ENCODE measurements at places on chromosomes 2 and 18. TPM values are rescaled to one million over a fixed set of nuclear protein-coding genes. Genes with fewer than 3 reads are reported as not detected.

GRCh38 chr18:62044490-62045000 is 142.3 kb downstream of the PIGN start:
- no peaks in the 10 kb centered on the region for H3K27me3 ChIP-seq
- no peaks in the 10 kb centered on the region for H3K4me1 ChIP-seq
- H3K27ac ChIP-seq: no peak overlapping the region
- no peaks in the 10 kb centered on the region for H3K36me3 ChIP-seq
- DNase-seq: no peak

DNA sequence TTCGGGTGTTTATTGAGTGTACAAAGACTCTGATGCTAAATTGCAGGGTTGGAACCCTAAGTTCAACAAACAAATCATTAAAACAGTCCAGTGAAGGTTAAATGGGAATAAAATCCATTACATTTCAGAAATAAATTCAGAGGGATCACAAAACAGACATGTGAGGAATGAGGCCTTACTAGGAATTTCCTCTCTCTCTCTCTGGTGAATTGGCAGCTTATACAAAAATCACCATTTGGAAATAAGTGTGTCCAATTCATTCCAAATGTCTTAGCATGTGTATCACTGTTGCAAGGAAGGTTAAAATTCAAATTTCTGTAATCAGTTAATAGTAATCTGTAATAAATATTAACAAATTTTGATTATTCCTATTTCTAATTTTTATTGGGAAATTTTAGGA is 228.6 kb upstream of the PXDN start:
- no peaks in the 10 kb centered on the region for H3K27me3 ChIP-seq
- H3K27ac ChIP-seq: no peak overlapping the region
- no peak for DNase-seq
- no peak overlapping the region for H3K4me3 ChIP-seq
- H3K36me3 ChIP-seq: no peaks in the 10 kb centered on the region

DNA sequence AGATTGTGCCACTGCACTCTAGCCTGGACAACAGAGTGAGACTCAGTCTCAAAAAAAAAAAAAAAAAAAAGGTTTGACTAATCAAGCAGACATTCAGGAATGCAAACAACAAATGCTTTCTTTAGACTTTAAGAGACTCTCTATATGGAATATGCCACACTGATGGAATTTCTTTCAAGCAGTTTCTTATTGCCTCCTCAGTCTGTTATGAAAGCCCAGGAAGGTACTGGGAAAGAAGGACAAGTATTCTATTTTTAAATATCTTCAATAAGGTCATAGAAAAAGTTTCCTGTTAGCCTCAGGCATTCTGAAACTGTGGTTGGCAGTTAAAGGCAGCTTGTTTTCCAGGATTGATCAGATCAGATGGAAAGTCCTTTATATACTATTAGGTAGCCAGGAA is 241.6 kb downstream of the PIK3C3 start:
- H3K4me3 ChIP-seq: no peak overlapping the region
- DNase-seq: no peak
- H3K27me3 ChIP-seq: no peaks in the 10 kb centered on the region
- H3K4me1 ChIP-seq: no peaks in the 10 kb centered on the region
- H3K27ac ChIP-seq: no peak overlapping the region

DNA sequence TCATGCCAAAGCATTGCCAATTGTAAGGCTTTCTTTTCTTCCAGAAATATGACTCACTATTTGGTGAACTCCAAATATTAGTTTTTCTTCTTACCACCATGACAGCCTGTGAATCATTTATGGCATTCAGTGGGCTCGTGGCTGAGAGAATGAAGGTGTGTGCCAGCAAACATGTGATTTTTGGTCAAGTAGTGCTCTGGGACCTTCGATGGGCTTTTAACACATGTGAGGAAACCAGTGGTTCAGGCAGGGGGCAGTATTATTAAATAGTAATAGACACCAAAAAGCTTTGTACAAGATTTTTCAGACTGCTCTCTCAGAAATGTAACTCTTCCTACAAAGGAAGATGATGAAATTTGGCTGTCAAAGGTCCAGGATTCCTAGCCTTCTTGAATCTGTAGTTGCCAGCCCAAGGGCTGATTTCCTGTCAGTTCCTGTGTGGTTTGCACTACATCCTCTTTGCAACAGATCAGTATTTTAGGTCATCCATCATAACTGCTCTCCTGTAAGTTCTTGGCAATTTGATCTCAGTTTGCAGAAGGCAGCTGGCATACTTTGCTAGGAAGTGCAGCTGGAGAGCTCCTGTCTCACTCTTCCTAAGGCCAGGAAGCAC is 64.3 kb downstream of the BABAM2 start:
- no peaks in the 10 kb centered on the region for H3K36me3 ChIP-seq
- no peaks in the 10 kb centered on the region for H3K4me1 ChIP-seq
- H3K27ac ChIP-seq: no peak overlapping the region
- no peaks in the 10 kb centered on the region for H3K27me3 ChIP-seq
- no peak overlapping the region for H3K4me3 ChIP-seq
- no peak for DNase-seq

DNA sequence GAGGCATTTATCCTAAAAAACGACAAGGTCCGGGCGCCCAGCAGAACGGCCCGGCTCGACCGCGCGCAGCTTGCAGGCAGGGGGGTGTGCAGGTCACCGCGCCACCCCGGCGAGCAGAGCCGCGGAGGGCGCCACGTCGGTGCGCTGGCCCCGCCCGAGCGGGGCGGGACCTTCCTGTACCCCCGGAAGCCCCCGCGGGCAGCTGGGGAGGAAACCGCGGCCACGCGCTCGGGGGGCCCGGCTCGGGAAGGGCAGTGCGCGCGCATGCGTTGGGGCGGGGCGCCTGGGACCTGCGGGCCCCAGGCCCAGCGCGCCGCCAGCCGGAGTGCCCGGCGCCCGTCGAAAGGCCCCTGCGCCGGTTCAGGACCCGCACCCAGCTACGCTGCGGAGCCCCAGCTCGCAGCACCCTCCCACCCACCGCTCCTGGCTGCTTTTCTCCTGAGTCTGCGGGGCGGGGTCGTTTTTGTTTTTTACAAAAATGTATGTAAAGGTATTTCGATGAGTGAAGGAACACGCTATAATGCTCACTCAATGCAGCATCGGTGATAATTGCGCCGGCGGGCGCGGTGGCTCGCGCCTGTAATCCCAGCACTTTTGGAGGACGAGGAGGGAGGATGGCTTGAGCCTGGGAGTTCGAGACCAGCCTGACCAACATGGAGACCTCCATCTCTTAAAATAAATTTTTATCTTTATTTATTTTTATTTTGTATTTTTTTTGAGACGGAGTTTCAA is 47.7 kb upstream of the POMC start:
- no peak overlapping the region for H3K27ac ChIP-seq
- H3K27me3 ChIP-seq: no peaks in the 10 kb centered on the region
- H3K4me3 ChIP-seq: peak overlapping the region; percentile 78

GRCh38 chr2:169711751-169712509 is 17.7 kb downstream of the PHOSPHO2 start:
- H3K27ac ChIP-seq: no peak overlapping the region
- H3K27me3 ChIP-seq: no peaks in the 10 kb centered on the region
- no peak overlapping the region for H3K4me3 ChIP-seq
- DNase-seq: no peak

DNA sequence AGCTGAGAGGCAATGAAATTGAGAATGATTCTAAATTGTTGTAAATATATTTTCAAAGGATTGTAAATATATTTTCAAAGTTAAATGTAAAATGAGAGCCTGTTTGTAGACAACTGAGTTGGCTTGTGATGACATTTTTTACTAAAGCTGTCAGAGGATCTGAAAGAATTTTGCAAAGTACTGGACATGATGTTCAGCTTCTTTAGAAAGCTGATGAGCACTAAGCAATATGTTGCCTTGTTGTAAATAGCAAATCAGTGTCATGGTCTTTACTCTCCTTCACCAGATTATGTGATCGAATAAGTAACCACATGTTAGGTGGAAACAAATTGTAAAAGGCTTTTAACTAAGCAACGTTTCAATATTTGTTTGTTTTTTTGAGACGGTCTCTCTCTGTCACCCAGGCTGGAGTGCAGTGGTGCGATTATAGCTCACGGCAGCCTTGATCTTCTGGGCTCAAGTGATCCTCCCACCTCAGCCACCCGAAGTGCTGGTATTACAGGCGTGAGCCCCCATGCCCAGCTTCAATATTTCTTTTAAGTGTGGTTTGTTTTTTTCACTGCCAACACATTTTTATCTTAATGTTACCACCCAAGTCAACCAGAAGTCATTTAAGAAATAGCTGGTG is 44.0 kb downstream of the E2F6 start:
- no peaks in the 10 kb centered on the region for H3K4me1 ChIP-seq
- no peak overlapping the region for H3K27ac ChIP-seq
- no peaks in the 10 kb centered on the region for H3K36me3 ChIP-seq
- H3K27me3 ChIP-seq: no peaks in the 10 kb centered on the region
- no peak overlapping the region for H3K4me3 ChIP-seq

DNA sequence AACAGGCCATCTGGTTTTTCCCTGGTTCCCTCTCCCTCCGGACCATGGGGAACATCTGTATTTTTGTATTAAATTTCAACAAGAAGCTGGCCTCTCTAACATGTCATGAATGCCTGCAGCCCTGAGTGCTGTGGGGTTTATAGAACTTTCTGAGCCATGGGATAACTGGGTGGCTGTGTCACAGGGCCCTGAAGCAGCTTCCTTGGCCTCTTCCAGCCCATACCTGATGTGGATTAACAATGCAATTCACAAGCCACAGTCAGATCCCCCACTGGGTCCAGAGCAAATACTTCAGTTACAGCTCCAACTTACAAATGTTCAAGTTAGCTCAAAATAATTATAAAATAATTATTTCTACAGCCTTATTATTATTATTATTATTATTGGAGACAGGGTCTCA is 307.8 kb upstream of the CELF4 start:
- H3K27ac ChIP-seq: no peak overlapping the region
- H3K36me3 ChIP-seq: no peaks in the 10 kb centered on the region
- H3K4me3 ChIP-seq: no peak overlapping the region

- no peaks in the 10 kb centered on the region for H3K27me3 ChIP-seq
- H3K4me3 ChIP-seq: no peak overlapping the region
- DNase-seq: no peak
- H3K4me1 ChIP-seq: no peaks in the 10 kb centered on the region
- H3K36me3 ChIP-seq: no peaks in the 10 kb centered on the region
- H3K27ac ChIP-seq: no peak overlapping the region
These were observed 203.9 kb downstream of the MTX2 start for GRCh38 chr2:176473177-176473576.

- H3K27me3 ChIP-seq: no peaks in the 10 kb centered on the region
- H3K4me3 ChIP-seq: no peak overlapping the region
- H3K27ac ChIP-seq: no peak overlapping the region
- no peak for DNase-seq
- no peaks in the 10 kb centered on the region for H3K4me1 ChIP-seq
These were observed 35.0 kb downstream of the RHOB start for GRCh38 chr2:20481798-20482405.

DNA sequence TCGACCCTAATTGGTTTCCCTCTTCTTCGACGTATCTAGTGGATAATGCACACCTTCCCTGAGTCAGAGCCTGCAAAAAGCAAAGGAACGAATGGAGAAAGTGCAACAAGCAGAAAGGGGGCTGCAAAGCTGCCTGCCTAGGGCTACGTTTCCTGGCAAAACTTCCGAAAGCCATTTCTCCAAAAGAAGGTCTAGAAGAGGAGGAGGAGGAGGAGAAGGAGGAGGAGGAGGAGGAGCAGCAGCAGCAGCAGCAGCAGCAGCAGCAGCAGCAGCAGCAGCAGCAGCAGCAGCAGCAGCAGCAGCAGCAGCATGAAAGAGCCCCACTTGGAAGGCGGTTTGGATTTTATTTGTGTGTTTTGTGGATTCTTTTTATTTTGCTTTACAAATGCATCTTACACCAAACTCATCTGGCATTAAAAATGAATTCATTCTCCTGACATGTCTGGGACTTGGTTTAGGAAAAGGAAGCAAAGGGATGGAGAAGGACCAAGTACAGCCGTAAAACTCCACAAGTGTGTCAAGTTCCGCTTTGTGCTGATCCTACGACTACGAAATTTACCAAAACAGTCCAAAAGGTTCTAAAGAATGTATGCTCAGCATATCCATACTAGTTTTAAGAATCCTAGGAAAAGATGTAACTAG is 2.0 kb downstream of the TCF4 start:
- H3K36me3 ChIP-seq: no peaks in the 10 kb centered on the region
- peak overlapping the region; percentile 21 for H3K27ac ChIP-seq
- H3K27me3 ChIP-seq: no peaks in the 10 kb centered on the region
- peak overlapping the region; percentile 79 for H3K4me3 ChIP-seq
- H3K4me1 ChIP-seq: peaks cover 11% of the 10 kb centered on the region

DNA sequence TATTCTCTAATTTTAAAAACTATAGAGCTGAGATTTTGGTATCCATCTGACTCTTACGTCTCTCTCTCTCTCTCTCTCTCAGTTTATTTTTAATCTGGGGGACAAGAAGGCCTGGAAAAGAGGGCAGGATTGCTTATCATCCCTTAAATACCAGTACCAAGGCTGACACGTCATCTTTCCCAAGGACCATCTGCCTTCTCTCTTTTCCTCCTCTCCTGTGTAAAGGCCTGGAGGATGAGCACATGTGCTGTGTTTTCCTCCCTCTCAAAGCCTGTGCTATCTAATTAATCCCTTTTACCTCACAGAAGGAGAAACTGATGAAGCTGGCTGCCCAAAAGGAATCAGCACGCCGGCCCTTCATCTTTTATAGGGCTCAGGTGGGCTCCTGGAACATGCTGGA is 7.3 kb downstream of the IL37 start:
- H3K27ac ChIP-seq: no peak overlapping the region
- DNase-seq: no peak
- H3K27me3 ChIP-seq: no peaks in the 10 kb centered on the region
- H3K36me3 ChIP-seq: no peaks in the 10 kb centered on the region

DNA sequence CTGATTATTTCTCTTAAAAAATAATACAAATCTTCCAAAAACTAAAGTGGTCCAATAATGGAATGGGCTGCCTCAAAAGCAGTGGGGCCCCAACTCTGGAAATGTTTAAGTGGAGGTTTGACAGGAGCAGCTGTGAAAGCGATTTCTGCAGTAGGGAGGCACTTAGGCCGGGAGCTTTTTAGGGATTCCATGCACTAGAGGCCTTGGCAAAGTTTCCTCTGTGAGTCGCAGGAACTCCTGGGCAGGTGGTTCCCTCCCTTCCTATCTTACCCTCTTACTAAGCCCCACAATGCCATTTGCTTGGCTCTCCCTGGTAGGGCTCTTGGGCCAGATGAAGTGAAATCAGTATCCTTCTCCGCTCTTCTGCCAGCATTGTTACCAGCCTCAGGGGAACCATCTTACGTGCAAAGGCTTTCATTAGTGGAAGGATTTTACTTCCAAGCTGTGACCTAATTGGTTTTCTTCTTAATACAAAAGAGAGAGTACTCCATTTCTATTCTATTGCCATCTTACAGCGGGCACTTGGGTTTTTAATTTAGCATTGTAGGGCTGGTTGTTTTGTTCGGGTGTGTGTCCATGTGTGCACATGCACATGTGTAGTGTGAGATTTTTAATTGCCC is 34.3 kb upstream of the C18orf32 start:
- no peaks in the 10 kb centered on the region for H3K4me1 ChIP-seq
- no peaks in the 10 kb centered on the region for H3K36me3 ChIP-seq
- no peak overlapping the region for H3K4me3 ChIP-seq
- H3K27ac ChIP-seq: peak overlapping the region; percentile 30
- no peaks in the 10 kb centered on the region for H3K27me3 ChIP-seq

TRIM54 gene
- 2.2 TPM for total RNA-seq

IL1R2 gene
- 1.1 TPM for total RNA-seq

RBM44 gene
- total RNA-seq: 0.50 TPM

FZD7 gene
- total RNA-seq: 266 TPM

SH2D6 gene
- 1.1 TPM for total RNA-seq
